ENCODE measurements at places on chromosomes 7 and 10. TPM values are rescaled to one million over a fixed set of nuclear protein-coding genes. Genes with fewer than 3 reads are reported as not detected.

- DNase-seq, result no peak
Observed at GRCh38 chr10:122350893-122351292, 23.6 kb upstream of the PLEKHA1 start.

The SPDYE9 gene
- not detected for total RNA-seq

The ZFYVE27 gene
- 23.7 TPM for total RNA-seq

The SRGN gene
- 433 TPM for total RNA-seq

DNA sequence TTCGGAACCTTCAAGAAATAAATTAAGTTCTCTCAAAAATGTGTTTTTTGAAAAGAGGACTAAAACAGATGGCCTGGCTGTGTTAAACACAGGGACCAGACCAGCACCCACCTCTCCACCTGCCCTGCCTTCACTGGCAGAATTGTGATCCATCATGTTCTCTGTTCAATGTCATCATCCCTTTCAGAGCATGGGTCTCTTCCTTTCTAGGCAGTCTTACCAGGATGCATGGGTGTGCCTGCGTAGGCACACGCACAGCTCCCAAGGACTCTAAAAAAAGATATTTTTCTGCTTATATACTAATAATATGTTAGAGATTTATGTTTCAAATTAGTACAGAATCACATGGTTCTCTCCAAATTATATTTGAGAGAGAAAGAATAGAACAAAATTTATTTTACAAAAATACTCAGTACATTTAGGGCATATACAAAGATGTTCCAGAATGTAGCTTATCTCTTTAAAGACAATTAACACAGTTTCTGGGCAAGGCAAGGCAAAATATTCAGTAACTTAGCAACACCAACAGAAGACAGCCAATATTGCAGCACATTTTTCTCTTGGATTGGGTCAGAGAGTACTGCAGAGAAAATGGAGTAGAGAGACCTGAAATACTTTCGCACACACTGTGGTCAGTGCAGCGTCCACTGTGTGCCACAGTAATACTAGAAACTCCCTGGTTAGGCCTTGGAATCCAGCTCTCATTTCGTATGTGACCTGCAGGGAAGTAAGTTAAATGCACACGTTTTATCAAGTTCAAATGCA is 52.8 kb downstream of the EGFR start:
- no peak for DNase-seq

DNA sequence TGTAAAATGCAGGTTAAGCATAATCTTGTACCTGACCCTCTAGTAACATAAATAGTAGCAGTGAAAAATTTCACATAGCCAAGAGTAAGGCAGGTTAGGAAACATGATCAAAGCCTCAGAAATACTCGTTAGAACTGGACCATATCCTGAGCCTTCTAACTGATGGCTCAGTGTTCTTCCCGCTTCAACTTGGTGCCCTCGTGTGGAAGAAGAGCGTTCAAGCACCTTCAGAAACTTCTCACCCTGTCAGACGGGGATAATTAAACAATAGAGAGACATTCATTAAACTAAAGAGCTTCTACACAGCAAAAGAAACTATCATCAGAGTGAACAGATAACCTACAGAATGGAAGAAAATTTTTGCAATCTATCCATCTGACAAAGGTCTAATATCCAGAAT is 124.5 kb downstream of the MYOF start:
- peak; percentile 51 for DNase-seq

The NOS3 gene
- 82.8 TPM for total RNA-seq

The ADIRF gene
- total RNA-seq, result 2.8 TPM

GRCh38 chr10:117539903-117540639 is 2.5 kb upstream of the EMX2 start:
- DNase-seq, result no peak

GRCh38 chr10:20877986-20878983 is 18.8 kb downstream of the NEBL start:
- no peak for DNase-seq

The EBLN1 gene
- total RNA-seq, result not detected

GRCh38 chr7:87231711-87232110 is 12.2 kb upstream of the TMEM243 start:
- no peak for DNase-seq

DNA sequence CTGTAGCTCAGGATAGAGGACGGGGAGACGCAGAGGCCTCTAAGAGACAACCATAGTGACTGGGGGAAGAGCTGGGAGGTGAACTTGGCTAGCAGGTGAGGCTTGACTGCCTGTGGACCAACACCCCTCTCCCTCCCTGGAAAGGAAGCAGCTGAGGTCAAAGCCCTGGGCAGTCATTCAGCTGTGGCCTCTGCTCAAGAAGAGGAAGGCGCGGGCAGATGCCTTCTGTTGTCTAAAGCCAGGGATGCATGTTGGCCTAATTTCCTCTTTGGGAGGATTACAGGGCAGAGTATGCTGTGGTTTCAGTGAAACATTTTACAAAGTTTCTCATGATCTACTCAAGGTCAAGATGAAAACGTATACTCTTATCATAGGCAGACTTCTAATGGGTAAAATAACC is 327.1 kb downstream of the PRPF18 start:
- no peak for DNase-seq

The ZPBP gene
- not detected for total RNA-seq

DNA sequence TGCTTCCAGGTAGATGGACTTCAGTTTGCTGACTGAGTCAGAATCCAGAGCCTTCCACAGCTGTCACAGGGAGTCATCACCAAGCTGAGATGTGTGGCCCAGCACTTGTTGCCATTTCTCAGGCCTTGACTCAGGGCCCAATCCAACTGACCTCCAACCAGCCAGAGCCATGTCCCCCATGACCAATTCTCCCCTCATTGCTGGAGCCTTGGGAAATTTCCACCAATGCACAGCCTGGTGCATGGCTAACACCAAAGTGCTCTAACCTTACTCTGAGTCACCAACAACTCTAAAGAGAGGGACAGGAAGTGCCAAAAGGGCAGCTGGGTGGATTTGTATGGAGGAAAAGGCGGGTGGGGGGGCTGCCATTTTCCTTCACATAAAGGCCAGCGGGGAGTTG is 13.4 kb upstream of the GLI3 start:
- no peak for DNase-seq

- DNase-seq, result no peak
Observed at GRCh38 chr10:101111547-101111946, 19.6 kb upstream of the TLX1 start.

The FLNC gene
- total RNA-seq, result 81.8 TPM

DNA sequence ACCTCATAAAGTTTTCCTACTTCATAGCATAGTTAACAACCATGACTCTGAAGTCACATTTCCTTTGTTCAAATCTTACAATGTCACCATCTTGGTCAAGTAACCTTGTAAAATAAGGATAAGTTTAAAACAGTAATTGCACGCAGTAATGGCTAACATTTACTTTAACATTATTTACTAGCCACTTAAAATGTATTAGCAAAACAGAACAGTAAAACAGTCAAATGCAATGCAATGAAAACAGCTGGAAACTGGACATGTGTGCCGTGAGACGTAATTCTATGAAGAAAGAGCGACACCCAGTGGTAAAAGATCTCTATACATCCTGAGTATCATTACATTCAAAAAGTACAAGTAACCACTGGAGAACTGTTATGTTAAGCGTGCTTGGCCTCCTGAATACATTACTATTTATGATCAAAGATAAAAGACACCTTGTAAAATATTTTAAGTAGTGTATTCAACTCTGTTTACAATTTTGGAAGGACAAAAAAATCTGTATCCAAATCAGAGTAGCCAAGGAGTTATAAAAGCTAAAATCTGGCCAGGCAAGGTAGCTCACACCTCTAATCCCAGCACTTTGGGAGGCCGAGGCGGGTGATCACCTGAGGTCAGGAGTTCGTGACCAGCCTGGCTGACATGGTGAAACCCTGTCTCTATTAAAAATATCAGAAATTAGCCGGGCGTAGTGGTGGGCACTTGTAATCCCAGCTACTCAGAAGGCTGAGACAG is 27.2 kb downstream of the ATE1 start:
- DNase-seq, result peak; percentile 78

GRCh38 chr10:1061930-1062774 is 6.0 kb downstream of the WDR37 start:
- DNase-seq, result peak; percentile 71

The CRPPA gene
- total RNA-seq, result 2.9 TPM

GRCh38 chr10:32143302-32143847 is 87.2 kb upstream of the KIF5B start:
- no peak for DNase-seq

The C7orf57 gene
- not detected for total RNA-seq
